ENCODE measurements at places on chromosomes 2 and 18.

DNA sequence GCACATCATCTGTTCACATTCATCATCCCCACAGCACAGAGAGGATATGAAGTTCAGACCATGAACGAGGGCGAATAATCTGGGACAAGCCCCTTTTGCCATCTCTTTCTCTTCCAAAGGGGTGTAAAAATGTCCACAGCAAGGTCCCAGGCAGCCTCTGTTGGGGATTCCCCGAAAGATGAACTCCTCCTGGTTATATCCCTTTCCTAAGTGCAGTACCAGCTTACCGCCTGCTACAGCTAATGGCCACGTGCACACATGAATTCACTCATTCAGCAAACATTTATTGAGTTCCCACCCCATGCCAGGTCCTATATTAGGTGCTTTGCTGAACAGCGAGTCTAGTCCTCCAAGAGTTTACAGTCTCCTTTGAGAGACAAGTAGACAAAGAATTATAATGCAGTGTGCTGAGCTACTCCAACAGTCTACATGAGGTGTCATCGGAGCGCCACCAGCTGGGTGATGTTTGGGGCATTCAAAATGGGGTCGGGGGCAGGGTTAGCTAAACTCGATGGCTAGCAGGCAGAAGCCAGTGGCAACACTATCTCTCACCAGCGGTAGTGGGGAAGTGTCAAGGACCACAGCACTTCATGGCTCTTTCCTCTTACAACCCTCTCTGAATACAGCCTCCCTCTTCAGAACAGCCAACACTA lies 228.9 kb downstream of the TMEM163 start:
- DNase-seq = no peak

- DNase-seq = no peak
Measured at GRCh38 chr2:223601932-223602666, at the start of gene SCG2. TSS of gene SCG2 (minus strand) at chr2:223602361. CDS start at chr2:223599282, 3,079 bp downstream.

DNA sequence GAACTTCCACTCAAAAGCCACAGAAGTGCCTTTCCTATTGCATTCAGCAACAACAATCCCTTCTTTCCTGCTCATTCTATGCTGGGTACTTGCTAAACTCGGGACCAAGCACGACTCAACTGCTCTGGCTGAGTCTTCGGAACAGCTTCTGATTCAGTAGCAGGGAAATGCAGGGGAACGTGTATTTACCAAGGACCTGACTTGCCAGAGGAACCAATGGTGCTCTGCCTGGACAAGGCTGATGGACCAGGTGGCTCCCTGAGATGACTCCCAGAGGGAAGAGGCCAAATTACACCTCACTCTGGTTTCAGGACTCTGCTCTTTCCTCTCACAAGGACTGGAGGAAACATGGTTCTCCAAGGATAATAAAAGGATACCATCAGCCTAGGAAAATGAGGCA lies 12.2 kb downstream of the CXCR2 start:
- DNase-seq = no peak

DNA sequence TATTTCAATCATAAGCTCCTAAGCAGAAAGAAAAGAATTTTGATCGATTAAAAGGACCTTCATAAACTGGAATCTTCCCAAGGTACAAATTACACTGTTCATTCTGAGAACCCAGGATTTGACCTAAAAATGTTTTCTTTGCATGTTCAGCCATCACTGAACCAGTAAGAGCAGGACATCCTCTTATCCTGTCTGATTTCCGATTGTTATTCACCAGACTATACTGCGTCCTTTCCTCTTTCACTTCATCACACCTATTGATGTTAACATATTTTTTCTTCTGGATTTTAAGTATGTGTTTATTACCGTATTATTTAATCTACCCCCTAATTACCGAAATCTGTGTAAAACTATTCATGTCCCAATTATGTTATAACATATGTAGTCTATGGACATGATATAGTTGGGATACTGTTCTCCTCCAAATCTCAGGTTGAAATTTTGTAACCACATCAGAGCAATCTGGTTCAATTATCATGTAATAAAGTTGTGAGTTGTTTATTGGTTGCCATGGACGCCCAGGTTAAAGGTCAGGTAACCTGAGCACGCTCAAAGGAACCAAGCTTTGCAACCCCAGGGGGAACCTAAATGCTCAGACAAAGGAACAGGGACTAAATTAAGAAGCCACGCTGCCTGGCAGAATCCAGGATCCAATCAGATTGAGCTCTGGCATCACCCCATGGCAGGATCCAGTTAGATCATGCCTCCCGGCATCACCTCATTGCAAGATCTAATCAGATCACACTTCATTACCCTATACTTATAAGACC lies 11.6 kb upstream of the TBC1D8 start:
- DNase-seq = no peak

DNA sequence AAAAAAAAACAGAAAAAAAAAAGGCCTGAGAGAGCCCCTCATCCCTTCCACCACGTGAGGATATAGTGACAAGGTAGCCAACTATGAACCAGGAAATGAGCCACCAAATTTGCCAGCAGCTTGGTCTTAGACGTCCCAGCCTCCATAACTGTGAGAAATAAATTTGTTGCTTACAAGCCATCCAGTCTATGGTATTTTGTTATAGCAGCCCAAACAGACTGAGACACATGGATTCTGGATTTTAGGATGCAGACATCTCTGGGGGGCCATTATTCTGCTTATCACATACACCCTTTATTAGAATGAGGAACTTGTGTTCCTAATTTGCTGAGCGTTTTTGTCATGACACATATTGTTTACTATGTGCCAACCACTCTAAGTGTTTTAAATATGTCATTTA lies 5.4 kb upstream of the YIPF4 start:
- no peak for DNase-seq

- DNase-seq = no peak
Measured at GRCh38 chr2:226797289-226797988, 2.2 kb downstream of the IRS1 start.

GRCh38 chr18:47893047-47893446 lies 37.4 kb downstream of the SMAD2 start:
- no peak for DNase-seq

GRCh38 chr2:1748176-1748740 lies 3.9 kb upstream of the PXDN start:
- DNase-seq = no peak

DNA sequence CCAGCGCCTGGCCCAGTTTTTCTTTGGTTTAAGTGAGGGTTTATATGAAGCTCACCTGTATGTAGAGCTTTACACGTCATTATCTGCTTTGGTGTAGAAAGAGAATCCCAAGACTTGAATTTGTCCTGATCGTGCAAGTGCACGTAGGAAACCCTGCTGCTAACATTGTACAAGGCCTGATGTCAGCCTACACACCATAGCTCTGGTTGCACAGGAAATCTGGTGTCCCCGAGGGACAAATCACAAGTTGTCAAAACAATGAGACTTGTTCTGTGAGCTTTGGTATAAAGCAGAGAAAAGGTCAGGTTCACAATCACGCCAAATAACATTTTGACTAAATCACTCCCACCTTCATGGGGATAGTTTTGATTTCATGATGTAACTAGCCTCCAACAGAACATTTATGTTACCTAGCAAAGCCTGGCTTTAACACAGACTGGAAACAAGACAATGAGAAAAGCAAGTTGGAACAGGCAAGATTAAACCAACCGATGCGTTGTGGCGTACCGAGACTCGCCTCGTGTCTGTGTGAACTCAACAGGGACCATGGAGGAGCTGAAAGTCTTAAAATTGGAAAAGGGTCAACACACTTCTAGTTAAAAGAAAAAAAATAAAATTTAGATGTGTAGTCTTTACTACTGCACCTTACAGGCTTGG lies 41.4 kb downstream of the ZAP70 start:
- DNase-seq = no peak

DNA sequence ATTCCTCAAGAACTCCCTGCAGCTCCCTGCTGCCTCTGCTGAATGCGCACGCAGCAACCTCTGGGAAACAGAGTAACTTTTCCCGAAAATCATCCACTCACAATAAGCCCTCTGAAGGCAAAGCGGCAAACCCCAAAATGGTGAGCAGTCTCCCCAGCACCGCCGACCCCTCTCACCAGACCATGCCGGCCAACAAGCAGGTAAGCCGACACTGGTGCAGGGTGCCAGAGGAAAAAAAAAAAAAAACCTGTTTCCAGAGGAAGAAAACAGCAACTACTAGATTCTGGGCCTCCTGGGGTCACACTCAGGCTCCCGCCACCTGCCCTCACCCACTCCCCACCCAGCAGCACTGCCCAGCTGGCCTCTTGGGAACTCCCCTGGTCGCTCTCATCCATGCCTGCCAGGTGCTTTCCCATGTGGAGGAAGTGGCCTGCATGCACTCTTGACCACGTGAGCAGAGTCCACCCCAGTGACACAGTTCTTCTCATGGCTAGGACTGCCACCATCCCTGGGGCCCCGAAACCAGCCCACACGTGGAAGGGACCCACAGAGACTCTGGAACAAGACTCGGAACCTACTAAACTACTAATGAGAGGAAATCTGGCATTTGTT lies 36.9 kb downstream of the KCTD18 start:
- DNase-seq = no peak

DNA sequence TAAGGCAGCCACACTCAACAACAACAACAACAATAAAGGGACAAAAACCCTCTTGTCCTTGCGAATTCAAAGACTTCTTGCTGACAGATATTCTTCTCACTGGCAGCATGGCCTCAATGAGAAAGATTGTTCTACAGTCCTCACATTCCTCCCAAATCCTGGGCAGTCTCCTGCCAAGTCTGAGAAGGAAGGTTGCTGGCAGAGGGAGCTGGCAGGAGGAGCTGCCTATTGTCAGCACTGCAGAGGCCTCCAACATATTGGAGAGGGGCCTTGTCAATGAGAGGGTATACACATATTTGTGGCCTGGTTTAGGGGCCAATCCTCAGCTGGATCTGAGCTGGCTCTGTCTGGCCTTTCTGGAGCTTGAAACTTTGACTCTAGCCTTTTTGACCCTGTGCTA lies 63.5 kb downstream of the LAMA3 start:
- DNase-seq = no peak

- no peak for DNase-seq
Measured at GRCh38 chr18:32929213-32929612, 156.4 kb upstream of the KLHL14 start.

- DNase-seq = no peak
Measured at GRCh38 chr2:161650116-161651015, 26.1 kb downstream of the SLC4A10 start.

- no peak for DNase-seq
Measured at GRCh38 chr2:136126421-136126926, 8.5 kb upstream of the CXCR4 start.

DNA sequence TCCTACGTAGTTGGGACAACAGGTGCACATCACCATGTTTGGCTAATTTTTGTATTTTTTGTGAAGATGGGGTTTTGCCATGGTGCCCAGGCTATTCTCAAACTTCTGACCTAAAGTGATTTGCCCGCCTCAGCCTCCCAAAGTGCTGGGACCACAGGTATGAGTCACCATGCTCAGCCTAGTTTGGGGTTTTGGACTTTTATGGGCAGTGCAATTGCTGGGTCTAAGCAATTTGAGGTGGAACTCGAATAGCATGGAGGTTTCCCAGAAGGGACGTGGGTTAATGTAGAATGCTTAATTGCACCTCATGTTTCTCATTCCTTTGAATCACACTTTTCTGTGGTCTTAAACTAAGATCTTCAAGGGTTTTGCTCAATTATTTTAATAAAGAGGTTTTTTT lies 102.3 kb upstream of the EPHA4 start:
- no peak for DNase-seq

Data from NCI-H524 (cell line).